ENCODE measurements at places on chromosomes 5 and 9.

DNA sequence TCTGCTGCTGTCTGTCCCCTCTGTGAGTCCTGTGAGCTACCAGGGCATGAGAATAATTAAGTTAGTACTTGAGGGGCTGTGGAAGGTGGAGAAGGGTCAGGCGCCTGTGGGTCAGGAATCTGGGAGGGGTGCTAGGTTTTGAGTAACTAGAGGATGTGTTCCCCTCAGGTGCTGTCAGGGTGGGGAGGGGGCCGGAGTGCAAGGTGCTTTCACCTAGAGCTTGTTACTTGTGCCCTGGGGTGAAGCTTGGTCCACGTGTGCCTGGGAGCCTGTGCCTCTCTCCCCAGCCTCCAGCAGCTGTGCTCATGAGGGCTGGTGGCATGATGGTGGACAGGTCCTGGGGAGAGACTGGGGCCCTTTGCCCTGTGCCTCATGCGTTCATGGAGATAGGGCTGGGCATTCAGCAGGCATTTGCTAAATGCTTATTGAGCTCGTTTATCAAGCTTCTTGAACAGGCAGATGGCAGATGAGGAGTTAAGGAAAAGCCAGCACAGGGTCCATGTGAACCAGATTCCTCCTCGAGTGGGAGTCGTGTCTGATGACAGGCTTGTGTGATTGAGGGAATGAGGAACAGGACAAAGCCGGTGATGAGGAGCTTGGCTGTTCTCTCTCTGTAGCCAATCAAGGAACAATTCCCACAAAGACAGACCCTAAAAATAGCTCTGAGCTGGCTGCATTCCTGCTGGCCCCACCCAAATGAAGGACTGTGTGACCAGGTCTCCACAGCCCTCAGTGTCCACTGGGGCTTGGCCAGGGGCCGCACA lies 40.9 kb downstream of the CACNA1B start:
- DNase-seq = no peak

DNA sequence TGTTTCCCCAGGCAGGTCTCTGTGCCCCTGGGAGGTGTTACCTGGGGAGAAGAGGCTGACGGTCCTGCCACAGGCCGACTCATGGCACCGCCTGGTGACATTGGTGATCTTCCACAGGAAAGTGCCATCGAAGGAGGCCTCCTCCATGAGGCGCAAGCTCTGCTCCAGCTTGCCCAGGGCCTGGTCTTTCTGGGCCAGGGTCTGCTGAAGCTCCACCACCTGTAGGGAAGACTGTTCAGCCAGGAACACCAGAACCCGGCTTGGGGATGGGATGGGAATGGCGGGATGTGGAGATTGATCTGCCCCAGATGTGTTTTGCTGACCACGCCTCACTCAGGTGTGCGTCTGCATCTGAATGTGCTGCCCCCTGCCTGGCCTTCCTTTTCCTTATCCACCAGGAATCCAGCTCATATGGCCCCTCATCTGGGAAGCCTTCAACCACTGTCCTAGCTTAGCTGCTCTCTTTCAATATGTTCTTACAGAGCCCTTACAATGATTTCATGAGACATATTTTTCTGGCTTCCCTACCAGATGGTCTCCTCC lies 15.2 kb downstream of the TRAF1 start:
- DNase-seq = no peak

GRCh38 chr9:93193388-93194220 lies 9.7 kb downstream of the WNK2 start:
- DNase-seq = no peak

DNA sequence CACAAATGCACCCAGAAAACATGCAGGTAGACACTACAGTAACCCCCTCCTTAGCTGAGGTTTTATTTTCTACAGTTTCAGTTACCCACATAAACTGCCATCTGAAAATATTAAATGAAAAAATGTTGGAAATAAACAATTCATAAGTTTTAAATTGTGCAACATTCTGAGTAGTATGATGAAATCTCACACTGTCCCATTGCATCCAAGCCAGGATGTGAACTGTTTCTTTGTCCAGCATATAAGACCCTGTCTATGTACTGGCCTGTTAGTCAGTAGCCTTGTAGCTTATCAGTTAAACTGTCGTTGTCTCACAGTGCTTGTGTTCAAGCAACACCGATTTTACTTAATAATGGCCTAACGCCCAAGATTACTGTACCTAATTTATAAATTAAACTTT lies 630.5 kb downstream of the ANXA1 start:
- DNase-seq = no peak

GRCh38 chr9:131712151-131712716 lies 27.6 kb downstream of the RAPGEF1 start:
- DNase-seq = no peak

- DNase-seq = no peak
Observed at GRCh38 chr5:131541071-131541470, 94.0 kb downstream of the RAPGEF6 start.

DNA sequence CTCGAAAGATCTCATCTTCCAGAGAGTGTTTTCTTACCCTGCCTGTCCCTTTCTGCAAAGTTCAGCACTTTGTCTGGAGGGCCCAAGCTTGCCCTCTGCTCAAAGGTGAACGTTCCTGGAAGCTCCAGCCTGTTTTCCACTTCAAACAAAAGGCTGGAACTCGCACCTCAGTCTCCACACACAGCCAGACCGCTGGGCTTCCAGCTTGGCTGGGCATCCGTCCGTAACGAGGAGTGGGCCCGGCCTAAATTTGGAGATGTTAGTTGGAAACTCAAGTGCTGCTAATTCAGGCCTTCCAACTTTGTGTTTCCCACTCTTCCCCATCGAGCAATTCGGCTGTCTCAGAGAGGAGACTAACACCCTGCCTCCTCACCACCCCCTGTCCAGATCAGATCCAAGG lies 35.1 kb downstream of the FGF18 start:
- DNase-seq = no peak
